Thoracic aorta (tissue), 2 donors: ENCODE measurements at places on chromosomes 2 and 18. TPM values are rescaled to one million over a fixed set of nuclear protein-coding genes. Genes with fewer than 3 reads are reported as not detected.

The ANKAR gene
- total RNA-seq: 31.5 TPM

DNA sequence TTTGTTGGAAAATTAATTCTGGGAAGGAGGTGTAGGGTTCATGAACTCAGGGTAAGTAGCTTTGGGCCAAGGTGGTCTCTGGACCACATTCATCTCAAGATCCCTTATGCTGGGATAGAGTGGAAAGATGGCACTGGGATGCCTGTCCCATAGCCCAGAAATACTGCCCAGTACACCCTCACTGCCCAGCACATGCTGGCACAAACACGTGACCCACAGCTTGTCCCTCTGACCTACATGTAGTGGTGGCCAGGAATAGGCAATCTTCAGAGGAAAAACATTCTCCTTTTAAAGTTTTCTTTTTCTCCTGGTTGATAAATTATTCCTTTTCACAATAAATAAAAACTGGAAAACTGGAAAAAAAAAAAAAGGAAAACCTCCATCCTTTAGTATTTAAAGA is 135.6 kb upstream of the ACAA2 start:
- no peak overlapping the region for H3K27ac ChIP-seq
- H3K27me3 ChIP-seq: no peaks in the 10 kb centered on the region
- H3K4me1 ChIP-seq: no peaks in the 10 kb centered on the region
- H3K36me3 ChIP-seq: no peaks in the 10 kb centered on the region
- H3K4me3 ChIP-seq: no peak overlapping the region
- no peak for DNase-seq

- H3K27me3 ChIP-seq: no peaks in the 10 kb centered on the region
- H3K4me1 ChIP-seq: no peaks in the 10 kb centered on the region
- DNase-seq: no peak
- H3K27ac ChIP-seq: no peak overlapping the region
- no peak overlapping the region for H3K4me3 ChIP-seq
Measured at GRCh38 chr2:151096235-151096634, 165.4 kb downstream of the RBM43 start.

GRCh38 chr2:195561116-195561921 is 95.7 kb upstream of the SLC39A10 start:
- H3K4me1 ChIP-seq: no peaks in the 10 kb centered on the region
- no peak overlapping the region for H3K27ac ChIP-seq
- no peaks in the 10 kb centered on the region for H3K36me3 ChIP-seq
- H3K27me3 ChIP-seq: no peaks in the 10 kb centered on the region
- no peak overlapping the region for H3K4me3 ChIP-seq
- DNase-seq: no peak

DNA sequence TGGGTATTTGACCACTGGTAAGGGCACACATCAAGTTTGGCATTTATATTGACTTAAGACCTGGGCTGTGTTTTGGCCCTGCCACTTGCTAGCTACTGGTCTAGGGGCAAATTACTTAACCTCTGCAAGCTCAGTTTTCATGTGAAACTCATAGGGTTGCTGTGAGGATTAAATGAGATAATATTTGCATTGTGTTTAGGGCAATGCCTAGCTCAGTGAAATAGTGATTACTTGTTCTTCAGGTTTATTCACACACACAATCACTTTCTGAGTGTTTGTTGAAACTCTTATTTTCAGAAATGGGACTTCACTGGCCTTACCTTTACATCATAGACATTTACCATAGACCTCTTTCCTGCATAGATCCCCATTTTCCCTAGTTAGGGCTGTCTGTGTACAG is 12.3 kb downstream of the CERS6 start:
- no peaks in the 10 kb centered on the region for H3K27me3 ChIP-seq
- no peak overlapping the region for H3K4me3 ChIP-seq
- H3K36me3 ChIP-seq: no peaks in the 10 kb centered on the region
- DNase-seq: no peak

- H3K4me3 ChIP-seq: peak overlapping the region; percentile 42
- no peaks in the 10 kb centered on the region for H3K36me3 ChIP-seq
- no peak overlapping the region for H3K27ac ChIP-seq
- H3K4me1 ChIP-seq: no peaks in the 10 kb centered on the region
Measured at GRCh38 chr2:206250041-206250897, 24.2 kb upstream of the ZDBF2 start.
